Activated CD4-positive, alpha-beta T cell treated with anti-CD3 and anti-CD28 coated beads for 4 hours (primary cell): ENCODE measurements at places on chromosomes 6 and 20.

- no peak for DNase-seq
Measured at GRCh38 chr6:93416571-93417420, 2.6 kb downstream of the EPHA7 start.

GRCh38 chr6:99241905-99242534 is 107.5 kb downstream of the FAXC start:
- no peak for DNase-seq

DNA sequence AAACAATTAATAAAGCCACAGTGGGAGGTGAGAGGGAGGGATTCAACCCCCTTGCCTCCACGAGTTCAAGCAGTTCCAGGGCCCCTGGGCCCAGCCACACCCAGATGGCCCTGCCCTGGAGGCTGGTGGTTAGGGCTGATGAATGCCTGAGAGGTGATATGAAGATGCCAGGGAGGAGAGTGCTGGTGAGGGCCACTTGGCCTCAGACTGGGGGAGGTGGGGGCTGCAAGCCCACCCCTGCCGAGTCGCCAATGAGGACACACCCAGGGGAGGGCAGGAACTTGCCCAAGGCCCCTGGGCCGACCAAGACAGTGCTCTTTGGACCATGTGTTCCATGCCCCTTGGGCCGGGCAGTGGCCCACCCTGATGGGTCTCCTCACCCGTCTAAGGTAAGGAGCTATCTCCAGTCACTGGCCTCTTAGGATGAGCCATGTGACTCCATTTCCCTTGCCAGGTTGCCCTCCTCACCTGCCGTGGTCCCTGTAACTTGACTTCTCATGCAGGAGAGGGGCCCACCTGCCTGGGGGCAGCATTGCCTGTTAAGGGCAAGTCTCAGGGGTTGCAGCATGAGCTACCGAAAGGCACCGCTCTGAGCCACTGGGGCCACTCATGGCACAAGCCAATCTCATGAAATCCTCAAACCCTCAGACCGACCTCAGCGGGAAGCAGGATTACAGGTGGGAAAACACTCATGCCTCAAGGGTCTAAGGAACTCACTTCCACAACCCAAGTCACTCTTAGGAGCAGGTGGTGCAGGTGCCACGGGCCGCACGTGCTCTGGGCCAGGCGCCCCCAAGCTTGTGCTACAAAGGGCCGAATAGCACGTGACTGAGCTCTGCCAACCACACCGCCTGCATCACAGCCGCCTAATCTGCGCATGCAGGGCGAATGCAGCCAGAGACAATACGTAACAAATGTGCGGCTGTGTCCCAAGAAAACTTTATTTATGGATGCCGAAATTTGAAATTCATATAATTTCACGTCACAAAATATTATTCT is 147.4 kb upstream of the MLN start:
- no peak for DNase-seq

GRCh38 chr6:147058786-147059385 is 145.3 kb upstream of the STXBP5 start:
- DNase-seq = no peak

- DNase-seq = no peak
Measured at GRCh38 chr6:18485660-18486435, 98.7 kb downstream of the RNF144B start.

- no peak for DNase-seq
Measured at GRCh38 chr6:81844686-81845085, 92.2 kb upstream of the TENT5A start.

DNA sequence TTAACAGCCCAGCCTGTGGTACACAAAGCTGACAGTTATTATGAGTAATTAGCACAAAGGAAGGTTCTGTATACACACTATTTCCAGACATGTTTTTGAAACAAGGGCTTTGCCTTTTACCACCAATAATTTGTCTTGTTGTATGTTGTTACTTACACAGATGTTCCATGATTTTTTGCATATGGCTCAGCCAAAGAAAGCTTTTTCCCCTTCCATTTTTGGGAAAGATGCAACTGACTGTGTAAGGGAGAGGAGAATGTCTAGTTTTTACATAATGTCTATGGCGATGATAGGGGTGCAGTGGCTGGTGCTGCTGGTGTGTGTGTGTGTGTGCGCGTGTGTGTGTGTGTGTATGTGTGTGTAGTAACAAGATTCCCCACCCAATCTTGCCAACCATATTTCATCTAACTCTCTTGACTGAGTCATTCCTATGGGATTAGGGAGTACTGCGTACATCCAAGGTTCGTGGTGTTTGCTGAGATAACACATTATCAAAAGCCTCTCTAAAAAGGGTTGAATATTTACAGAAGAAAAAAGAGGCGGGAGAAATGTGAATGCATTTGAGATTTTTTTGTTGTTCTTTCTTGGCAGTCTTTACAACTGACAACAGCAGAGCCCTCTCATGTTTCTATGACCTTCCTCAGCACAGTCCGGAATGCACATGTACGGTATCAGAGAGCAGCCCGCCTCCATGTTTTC is 192.2 kb downstream of the GMPR start:
- DNase-seq = no peak

DNA sequence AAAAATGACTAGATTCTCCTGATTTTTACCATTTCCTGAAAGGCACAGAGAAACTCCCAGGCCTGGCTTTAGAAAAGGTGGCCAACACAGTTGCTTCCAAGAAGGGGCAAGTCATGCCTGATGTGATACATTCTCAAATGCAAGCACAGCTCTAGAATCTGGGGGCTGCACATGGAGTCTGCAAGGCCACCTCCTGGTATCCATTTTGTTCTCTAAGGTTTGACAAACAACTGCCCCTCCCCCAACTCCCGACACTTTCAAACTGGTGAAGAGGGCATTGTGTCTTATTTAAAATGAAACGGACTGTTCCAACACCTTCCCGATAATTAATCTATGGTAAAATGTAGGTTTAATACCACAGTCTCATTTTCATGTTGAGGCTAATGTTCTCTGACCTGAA is 220.2 kb upstream of the CEP162 start:
- no peak for DNase-seq

GRCh38 chr20:40486297-40486696 is 202.7 kb downstream of the MAFB start:
- no peak for DNase-seq

DNA sequence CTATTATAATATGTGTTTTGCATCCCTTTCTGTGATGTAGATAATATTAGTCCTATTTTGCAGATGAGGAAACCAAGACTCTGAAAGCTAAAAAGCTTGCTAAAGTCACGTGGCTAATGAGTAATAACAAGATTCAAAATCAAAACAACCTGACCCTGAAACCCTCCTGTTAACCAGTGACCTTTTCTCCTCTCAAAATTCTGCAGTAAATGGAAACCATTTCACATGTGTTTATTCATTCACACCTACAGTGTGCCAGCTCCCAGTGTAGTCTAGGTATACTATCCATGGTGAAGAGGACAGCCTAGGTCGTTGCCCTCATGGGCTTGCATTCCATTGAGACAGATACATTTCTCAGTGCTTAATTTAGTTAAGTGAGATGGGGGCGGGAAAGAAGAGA is 30.6 kb upstream of the PHACTR2 start:
- DNase-seq = no peak

- DNase-seq = no peak
Measured at GRCh38 chr20:19682249-19682648, 75.8 kb upstream of the RIN2 start.

DNA sequence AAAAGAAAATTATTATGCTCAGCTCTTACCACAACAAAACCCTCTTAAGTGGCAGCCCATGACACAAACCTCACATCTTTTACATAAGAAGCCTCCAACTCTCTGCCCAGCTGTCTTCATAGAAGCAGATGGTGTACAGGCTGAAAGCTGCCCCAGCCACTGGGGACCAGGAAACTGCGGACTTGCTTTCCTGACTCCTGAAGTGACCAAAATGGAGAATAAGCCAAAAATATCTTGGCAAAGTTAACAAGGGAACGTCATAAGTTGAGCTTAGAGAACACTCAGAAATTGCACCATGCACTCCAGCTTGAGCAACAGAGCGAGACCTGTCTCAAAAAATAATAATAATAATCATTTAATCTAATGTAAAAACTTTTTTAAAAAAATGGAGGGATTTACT is 160.3 kb upstream of the CDYL start:
- DNase-seq = no peak

GRCh38 chr6:113894712-113895674 is 37.8 kb downstream of the MARCKS start:
- no peak for DNase-seq

DNA sequence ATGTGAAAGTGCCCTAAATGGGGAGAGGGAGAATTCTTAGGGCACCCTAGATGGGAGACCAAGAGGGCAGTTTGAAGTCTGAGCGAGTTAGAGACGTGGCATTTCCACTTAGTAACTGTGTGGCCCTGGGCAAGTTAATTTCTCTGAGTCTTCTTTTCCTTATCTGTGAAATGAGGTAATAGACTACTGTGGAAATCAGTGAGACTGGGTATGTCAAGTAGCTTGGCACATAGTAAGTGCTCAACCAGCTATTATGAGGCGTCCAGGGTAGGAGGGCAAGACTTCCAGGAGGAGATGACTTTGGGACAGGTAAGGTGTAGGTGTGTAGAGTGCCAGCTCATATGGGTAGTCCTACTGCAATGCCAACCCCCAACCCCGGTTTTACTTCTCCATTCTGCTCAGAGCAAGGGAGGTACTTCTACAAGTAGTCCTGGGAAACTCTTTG is 770 bp downstream of the KIF3B start:
- DNase-seq = peak; percentile 14

GRCh38 chr6:23478312-23478711 is 647.7 kb upstream of the NRSN1 start:
- no peak for DNase-seq

- DNase-seq = no peak
Measured at GRCh38 chr6:80158478-80158989, 52.1 kb downstream of the BCKDHB start.

- no peak for DNase-seq
Measured at GRCh38 chr6:85261271-85261670, 188.6 kb upstream of the NT5E start.

GRCh38 chr6:135423649-135424128 is 73.9 kb downstream of the AHI1 start:
- no peak for DNase-seq

GRCh38 chr6:85460154-85460920 is 10.5 kb downstream of the NT5E start:
- no peak for DNase-seq

- no peak for DNase-seq
Measured at GRCh38 chr6:146289816-146290588, 253.6 kb upstream of the RAB32 start.

DNA sequence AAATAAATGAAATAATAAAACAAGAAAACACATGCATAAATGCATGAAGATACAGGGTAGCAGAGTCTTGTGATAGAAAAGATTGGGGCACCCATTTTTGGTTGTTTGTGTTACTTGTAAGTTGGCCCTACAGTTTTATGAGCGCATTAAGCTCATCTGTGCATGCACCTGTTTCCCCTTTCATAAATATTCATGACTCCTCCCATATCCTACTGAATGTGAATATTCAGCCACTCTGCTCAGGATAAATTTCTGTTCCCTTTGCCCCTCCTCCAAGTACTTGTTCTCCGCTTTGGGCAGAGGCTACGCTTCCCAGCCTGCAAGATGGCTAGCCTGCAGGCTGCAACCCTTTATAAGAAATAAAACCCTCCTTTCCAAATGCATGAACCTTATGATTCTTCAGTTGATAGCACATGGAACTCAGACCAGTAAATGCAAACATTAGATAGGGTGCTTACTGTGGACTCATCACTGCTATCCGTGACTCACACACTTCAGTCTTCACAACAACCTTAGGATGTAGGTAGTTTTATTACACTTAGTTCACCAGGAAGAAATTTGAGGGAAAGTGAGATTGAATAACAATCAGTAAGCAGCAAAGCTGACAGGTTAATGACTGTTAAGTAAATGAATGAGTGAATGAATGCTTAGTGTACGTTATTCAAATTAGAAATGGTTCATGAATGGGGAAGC is 15.0 kb downstream of the ALDH8A1 start:
- DNase-seq = no peak

DNA sequence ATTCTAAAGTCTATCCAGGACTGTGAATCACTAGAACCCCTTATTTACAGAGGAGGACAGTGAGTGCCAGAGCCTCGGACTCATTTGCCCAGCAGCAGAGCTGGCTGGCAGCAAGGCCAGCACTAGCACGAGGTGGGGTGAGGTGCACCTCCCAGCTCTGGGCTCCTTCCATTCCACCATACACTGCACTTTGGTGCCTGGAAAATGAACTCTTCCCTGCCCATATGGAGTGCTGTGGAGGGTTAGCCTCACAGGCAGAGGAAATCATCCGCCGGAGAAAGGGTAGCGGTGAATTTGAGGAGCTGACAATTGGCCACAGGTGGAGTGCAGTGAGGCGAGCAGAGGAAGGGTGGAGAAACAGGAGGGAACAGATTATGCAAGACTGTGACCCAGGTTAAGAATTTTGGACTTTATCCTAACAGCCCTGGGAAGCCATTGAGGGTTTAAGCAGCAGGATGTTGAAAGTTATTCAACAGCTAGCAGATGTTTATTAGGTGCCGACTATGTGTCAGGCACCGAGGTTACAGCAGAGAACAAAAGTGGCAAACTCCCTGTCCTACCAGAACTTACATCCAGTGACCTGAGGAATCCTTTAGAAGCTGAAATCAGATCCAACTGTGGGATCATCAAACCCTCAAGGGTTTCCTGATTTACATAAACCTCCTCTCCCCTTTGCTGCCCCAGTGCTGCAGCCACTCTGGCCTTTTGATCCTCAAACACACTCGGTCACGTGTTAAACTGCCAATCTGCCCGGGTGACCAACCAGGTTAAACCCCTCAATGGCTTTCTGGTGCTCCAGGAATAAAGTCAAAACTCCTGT is 6.2 kb downstream of the TRIM26 start:
- no peak for DNase-seq

DNA sequence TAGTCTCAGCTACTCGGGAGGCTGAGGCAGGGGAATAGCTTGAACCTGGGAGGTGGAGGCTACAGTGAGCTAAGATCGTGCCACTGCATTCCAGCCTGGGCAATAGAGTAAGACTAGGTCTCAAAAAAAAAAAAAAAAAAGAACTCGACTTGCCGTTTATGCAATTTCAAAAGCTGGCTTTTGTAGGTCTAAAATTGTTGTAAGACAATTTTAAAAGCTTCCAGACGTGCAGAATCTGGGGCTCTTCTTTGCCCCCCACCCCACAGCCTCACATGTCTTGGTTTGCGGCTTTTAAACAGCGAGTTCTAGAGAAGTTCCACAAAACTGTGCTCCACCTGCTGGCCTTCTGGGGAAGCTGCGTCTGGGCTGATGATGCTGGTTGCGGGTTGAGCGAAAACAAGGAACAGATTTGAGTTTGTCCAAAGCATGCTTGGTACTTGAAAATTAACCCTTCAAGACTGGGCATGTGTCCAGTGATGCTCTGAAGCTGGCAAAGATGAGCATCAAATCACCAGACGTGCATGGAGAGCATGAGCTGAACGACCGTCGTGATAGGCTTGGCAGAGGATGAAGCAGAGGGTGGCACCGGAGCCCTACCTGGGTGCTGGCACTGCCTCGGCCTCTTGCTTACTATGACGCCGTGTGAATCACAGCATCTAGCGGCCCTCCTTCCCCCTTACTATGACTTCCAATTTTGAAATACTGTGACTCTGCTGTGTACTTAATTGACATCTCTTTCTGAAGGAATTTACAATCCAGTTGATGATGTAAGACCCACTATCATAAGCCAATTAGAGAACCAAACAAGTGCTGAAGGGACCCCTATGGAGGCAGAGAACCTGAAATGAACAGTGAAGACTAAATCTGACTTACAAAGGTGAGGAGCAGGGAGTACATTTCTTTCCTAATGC is 171.4 kb downstream of the GMPR start:
- peak; percentile 40 for DNase-seq

GRCh38 chr6:13918686-13919250 is 6.0 kb upstream of the RNF182 start:
- DNase-seq = no peak
